ENCODE measurements at places on chromosomes 5 and 9.
A peak's percentile ranks its signal among the peaks of the same experiment; 100 is the strongest.

DNA sequence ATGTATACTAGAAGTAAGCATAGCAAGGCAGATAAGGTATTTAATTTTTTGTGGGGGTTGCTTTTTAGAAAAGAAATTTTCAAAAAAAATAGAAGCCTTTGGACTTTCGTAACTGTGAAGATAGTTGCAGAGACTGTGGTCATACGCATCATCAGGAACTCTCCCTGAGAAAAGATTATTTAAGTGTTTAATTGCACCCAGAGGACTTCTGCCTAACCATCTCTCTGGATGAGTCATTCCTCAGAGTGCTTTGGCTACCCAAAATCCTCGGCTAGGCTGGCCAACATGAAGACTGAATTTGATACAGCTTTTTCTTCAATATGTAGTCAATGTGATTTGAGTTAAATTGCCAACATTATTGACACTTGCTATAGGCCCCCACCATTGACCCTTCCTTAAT lies 296.4 kb downstream of the TLR4 start:
- DNase-seq: no peak

- no peak for DNase-seq
These were observed 8.4 kb upstream of the HAND1 start for GRCh38 chr5:154486427-154486866.

DNA sequence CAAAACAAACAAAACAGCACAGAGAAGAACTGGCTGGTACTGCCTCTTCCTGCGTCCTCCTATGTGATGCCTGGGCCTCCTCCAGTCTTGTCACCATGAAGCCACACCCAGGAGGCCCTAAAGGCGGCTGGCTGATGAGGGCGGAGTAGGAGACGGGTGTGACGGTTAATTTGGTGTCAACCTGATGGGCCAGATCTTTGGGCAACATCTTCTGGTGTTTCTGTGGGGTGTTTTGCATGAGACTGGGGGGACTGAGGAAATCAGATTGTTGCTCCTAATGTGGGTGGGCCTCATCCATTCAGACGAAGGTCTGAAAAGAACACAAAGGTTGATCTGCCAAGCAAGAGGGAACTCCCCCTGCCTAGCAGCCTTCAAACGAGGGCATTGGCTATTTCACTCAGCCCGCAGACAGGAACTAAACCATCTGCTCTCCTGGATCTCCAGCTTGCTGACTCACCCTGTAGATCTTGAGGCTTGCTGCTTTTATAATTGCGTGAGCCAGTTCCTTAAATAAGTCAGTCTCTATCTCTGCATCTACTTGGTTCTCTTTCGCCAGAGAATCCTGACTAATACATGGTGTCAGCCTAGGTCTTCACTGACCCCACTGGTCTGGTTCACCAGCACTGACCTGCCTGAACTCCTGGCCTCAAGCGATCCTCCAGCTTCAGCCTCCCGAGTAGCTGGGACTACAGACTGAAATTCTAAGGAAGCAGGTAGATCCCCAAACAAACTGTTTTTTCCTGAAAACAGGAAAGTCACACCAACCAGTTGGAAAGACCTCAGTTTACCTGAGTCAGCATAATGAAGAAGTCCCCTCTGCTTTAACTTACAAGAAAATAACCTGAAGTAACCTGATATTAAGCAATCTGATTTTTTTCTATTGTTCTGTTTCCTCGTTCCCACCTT lies 12.8 kb upstream of the ZFP62 start:
- no peak for DNase-seq

- DNase-seq: peak; percentile 49
These were observed 915 bp downstream of the ZFAND5 start for GRCh38 chr9:72363908-72364678.

DNA sequence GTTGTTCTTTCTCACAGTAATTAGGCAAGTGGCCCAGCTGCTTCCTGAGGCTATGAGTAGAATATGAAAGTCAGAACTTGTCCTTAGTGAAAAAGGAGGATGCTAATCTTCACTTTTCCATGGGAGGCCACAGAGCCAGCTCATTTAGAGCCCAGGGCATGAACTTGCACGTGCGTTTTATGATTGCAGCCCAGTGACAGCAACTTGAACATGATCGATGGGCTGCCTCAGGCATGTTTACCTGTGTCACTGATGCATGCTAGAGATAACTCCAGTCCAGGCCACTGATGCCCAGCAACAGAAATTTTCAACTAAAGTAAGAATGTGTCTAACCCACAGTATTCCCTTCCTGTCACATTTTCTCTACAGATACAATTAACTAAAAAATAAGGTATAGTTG lies 179.3 kb downstream of the CTNND2 start:
- no peak for DNase-seq

DNA sequence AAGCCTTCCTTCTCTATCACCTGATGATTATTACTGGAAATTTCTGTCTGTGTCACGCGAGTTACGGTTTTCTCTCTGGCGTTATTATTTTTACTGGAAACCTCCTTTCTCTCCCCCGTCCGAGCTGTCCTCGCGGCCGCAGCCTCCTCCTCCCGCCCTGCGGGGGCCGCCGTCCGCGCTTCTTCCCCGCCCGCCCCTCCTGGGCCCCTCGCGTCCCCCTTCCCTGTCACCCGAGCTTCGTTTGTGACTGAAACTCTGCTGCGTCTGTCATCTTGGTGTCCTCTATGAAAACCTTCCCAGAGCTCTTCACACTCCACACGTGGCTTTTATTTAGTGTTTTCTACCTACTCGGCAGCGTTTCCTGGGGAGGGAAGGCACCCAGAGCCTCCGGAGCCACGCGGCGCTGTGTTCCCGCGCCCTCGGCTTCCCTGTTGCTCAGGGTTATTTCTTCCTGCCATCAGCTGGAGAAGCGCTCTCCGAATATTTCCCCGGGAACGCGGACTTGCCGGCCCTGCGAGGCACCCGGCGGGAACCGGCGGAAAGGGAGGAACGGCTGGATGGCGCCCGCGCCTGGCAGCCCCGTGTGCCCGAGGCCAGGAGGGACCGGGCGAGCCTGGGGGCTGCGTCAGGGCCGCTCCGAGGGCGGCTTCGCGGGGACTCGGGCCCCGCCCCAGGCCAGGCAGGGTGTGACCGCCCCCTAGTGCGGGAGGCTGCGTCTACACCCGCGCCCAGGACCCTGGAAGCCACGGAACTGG lies 33.9 kb downstream of the TRIP13 start:
- no peak for DNase-seq
